Central memory CD4-positive, alpha-beta T cell (primary cell): ENCODE measurements at places on chromosomes 7 and 10.

DNA sequence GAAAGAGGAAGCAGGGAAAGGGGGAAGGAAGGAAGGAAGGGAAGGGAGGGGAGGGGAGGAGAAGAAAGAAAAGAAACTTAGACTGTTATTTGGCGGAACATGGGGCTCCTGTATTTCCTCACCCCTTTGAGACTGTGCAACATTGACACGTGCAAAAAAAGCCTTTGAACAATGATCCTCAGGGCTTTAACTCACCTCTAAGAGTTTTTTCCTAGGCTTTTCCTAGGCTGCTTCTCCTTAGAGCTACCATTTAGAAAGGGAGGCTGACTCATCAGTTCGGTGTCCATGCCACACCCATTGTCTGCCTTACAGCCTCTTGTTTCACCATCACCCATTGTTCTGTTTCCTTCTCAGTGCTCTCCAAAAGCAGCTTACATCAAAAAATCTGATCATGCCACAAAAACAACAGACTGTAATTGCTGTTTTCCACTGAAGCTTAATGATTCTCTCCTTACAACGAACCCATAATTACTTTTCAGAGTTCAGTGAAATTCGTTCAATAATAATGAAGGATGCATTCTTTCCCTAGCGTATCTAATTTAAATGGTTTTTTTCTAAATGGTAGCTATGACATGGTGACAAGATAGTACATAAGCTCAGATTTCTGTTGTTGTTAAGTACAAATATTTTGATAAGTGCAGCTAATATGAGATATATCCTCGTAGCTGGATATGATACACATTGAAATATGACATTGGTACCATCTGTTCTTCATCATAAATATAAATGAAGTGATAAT, 90.8 kb downstream of the PRLHR start:
- no peak for DNase-seq

GRCh38 chr10:12940791-12941190, 60.7 kb downstream of the CCDC3 start:
- no peak for DNase-seq

- no peak for DNase-seq
These were observed 187.4 kb upstream of the GRB10 start for GRCh38 chr7:50970092-50970491.

DNA sequence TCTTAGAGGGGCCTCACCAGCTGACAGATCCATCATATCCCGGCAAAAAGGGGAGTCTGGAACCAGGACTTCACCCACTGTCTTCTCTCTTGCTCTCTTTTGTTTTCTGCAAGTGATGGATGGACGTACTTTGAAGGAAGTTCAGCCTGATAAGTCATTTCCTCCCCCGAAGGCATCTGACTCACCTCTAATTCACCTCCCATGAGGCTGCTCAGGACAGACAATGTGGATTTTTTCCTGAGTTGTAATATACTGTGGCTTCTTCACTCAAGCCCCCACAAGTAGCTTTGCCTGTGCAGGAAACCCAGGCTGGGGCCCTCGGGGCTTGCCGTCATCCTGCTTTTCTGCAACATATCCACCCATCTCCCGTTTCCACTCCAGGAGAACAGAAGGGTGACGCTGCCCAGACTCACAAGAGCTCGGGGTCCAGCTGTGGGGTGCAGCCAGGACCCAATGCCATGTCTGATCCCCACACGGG, 70.4 kb downstream of the ASB13 start:
- DNase-seq = no peak

GRCh38 chr7:27162561-27163287, 2.6 kb downstream of the HOXA9 start:
- no peak for DNase-seq

- no peak for DNase-seq
These were observed 54.7 kb upstream of the EGR2 start for GRCh38 chr10:62870866-62871265.

DNA sequence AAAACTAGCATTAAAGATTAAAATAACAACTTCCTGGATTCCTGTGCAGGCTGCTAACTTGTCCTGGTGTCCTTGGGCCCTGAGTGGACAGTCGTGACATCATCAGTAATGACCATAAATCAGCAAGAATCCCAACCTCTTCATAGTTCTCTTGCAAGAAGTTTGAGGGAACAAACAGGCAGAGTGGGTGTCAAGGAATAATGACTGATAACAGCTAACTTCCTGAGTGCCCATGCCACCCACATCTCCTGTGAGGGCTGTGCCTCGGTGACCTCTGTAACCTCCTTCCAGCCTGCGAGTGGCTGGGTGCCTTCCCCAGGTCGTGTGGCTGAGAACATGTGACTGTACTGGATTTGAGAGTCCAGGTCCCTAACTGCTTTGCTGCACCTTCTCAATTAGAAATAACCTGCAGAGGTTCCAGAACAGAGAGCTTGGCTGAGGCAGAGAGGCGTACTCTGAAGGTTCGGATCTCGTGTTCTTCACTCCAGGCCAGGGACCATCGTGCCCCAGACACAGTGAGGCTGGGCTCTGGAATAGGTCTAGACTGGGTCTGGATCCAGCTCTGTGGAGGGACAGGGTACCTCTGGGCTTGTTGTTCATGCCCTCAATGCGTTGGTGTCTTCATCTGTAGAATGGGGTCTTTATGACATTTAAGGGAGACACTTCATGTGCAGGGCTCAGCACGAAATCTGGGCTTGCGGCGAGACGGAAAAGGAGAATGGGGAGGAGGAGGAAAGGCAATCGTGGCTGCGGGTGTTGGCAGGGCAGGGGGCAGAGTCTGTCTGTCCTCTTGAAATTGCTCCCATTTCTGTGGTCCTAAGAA, 313.1 kb upstream of the ZNF32 start:
- DNase-seq = no peak

DNA sequence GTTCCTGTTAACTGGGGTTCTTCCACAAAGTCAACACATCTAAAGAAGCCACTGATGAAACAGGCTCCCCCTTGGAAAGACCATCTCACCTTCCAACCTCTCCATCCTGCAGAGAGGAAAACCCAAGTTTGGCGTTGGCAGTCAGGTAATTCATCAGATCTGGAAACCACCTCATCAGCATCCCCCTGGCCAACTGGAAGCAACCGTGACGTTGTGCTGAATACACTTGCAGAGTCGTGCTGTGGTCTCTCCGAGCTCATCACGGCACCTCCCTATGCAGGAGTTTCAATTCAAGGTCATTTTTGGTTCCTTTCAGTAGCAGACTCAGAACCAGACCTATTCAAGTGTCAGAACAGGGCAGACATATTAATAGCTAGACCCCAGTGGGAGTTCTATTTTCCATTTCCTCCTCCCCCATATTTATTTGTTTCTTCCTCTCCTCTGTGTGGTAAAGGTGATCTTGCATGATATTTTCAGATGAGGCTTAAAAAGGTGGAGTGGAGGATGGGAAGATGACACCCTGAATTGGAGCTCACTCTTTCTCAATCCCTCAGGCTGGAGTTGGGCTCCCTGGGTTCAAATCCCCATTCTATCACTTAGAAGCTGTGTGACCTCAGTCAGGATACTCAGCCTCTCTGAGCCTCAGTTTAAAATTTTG, 149.1 kb upstream of the ADO start:
- no peak for DNase-seq

DNA sequence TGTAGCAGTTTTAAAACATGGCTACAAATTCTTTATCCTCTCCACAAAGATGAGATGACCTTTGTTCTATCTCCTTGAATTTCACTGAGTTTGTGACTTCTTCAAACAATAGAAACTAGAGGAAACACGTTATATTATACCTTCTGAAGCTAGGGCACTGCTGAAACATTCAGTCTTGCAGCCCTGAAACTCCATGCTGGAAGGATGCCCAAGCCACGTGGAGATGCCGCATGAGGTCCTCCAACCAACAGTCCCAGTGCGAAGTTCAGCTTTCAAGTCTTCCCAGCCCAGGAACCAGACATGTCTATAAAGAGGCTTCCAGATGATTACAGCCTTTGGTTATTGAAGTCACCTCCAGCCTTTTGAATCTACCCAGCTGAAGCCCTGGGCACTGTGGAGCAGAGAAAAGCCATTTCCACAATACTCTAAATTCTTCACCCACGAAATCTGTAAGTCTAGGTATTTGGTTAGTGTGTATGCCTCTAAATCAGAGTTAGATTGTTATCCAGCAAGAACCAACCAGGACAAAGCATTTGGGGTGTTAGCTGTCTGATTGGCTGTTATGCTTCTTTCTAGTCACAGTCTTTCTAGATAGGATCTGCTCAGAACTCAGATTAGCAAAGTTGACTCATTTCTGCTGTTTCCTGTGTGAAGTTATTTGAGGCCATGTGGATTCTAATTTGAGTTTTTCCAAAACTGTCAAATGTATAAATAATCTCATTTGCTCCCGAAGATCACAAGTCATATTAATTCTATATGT, 186.5 kb upstream of the TMEM72 start:
- no peak for DNase-seq
